Anterior cingulate cortex (tissue), 58 donors: ENCODE measurements at places on chromosomes 6 and 20.

DNA sequence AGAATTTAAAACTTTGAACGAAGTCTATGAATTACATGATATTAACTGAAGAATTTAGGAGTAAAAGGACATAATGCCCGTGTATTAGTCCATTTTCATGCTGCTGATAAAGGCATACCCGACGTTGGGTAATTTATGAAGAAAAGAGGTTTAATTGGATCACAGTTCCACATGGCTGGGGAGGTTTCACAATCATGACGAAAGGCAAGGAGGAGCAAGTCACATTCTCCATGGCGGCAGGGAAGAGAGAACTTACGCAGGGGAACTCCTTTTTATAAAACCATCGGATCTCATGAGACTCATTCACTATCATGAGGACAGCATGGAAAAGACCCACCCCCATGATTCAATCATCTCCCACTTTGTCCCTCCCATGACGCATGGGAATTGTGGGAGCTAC is 210.6 kb downstream of the CD83 start:
- DNase-seq: no peak

GRCh38 chr6:7895125-7895423 is 15.5 kb downstream of the TXNDC5 start:
- no peak for DNase-seq

- no peak for DNase-seq
Measured at GRCh38 chr6:148497257-148497656, 154.6 kb downstream of the SASH1 start.

DNA sequence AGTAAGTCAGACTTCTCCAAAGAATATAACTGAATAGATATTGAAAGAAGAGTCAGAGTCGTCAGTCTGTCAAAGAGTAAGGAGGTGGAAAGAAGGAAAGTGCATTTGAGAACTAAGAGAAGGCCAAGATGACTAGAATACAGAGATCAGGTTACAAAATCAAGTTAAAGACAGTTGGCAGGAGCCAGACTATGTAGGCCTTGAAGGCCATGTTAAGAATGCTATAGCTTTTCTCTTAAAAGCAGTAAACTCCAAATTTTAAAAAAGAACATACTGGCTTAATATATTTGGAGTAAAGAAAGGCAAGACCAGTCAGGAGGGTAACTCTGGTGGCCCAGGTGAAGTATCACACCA is 68.8 kb downstream of the IBTK start:
- no peak for DNase-seq

- DNase-seq: no peak
Measured at GRCh38 chr6:142867355-142867801, 77.6 kb downstream of the HIVEP2 start.

DNA sequence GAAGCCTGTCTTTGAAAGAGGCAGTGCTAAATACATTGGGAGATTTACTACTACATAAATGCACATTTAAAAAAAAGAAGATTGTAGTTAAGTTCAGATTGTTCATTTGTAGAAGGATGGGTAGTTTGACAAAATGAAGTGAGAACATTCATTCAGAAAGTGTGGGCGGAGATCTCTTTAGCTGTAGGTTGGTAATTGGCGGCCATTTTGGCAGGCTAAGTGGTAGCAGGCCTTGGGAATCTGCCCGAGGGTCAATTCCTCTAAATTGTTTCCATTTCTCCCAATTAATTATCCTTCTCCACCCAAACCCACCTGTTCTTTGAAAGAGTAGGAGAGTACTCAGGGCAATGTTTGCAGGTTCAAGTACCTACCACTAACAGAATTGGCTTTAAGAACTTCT is 17.9 kb downstream of the SOX4 start:
- no peak for DNase-seq

DNA sequence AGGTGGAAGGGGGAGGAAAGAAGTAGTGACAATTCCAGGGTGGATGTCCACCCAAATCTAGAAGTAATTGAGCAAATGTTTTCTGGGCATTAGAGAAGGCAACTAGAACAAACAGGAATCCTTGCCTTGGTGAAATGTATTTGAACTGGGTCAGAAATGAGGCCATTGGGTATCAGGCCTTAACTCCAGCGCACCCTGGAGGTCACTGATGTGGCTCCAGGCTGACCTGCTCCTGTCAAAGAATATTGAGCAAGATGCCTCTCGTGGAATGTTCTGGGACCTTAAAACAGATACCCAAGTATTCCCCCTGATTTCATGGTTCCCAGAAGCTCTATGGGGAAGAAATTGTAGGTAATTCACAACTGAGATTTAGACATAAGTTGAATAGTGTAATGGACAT is 6.9 kb downstream of the HLA-DPB1 start:
- DNase-seq: no peak

DNA sequence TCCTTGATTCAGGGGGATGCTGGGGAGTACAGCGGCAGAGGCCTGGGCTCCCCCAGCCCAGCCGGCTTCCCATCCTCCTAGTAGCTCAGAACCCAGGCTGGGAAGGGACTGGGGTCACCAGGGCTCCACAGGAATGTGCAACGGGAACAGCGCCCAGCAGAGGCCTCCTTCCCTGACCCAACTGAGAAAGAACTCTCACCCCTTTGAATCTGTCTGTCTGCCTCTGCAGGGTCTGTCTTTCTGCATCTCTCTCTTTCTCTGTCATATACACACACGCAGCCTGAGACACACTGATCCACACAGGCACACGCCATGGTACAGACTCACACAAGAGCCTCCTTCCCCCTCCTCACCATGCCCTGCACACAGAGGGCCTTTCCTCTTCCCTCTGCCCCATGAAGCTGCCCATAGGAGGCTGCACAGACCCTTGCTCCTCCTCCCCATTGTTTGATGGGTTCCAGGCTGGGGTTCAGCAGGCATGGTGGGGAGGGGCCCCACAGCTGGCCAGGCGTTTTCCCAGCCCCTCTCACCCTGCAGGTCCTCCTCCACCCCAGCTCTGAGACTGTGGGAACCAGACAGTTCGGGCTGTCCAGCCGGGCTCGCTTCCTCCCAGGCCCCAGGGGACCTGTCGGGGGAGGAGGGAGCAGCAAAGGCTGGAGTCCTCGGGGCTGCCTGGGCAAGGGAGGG is 2.8 kb downstream of the FOXS1 start:
- DNase-seq: no peak

DNA sequence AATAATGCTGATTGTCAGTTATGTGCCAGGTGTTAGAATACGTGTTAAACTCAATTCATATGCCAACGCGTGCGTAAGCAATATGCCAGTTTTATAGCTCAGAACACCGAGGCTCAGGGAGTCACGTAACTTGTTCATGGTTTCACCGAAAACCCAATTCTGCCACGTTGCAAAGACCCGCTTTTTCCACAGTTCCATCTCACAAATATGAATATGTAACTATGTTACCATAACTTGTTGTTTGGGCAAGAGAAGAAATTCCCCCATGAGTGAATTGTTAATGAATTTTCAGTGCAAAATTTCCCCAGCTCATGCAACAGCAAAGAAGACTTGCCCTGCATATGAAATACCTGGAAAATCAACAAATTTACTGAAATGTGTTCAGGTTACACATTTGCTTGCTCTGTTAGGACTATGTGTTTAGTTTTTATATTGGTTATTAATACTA is 30.1 kb downstream of the SF3B5 start:
- no peak for DNase-seq

DNA sequence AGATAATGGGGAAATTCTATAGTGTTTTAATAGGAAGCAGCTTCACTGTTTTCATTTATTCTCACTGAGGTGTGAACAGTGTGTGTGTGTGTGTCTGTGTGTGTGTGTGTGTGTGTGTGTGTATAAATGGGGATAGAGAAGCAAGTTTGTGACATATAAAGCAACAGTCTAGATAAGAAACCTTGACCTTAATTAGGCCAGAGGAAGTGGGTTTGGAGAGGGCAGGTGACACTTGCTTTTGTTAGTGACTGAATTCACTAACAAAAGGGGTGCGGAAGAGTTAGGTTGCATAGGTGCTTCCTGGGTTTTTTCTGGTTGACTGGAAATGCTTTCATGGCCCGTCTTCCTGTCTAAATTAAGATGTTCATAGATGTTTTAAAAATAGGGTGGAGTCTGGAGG is 515.7 kb upstream of the FLRT3 start:
- DNase-seq: no peak

- DNase-seq: no peak
Measured at GRCh38 chr6:160048471-160048870, 73.1 kb upstream of the SLC22A1 start.

- no peak for DNase-seq
Measured at GRCh38 chr20:46987001-46987400, 92.4 kb downstream of the EYA2 start.

DNA sequence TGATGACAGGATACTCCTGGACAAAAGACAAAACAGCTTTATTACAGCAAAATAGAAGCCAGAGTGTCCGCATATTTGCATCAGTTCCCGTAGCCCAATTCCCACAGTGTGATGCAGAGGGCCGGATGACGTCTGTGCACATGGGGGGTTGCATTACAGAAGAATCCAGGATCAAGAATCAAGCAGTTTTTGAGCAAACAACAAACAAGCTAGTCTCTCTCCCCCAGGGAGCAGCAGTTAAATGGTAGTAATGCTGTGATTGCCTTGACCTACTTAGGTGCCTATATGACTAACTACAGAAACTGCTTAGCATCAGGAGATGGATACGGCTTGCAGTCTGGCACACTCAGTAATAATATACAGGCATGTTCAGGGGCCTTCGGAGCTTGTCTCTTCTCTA is 3.2 kb upstream of the SDHAF4 start:
- DNase-seq: no peak

DNA sequence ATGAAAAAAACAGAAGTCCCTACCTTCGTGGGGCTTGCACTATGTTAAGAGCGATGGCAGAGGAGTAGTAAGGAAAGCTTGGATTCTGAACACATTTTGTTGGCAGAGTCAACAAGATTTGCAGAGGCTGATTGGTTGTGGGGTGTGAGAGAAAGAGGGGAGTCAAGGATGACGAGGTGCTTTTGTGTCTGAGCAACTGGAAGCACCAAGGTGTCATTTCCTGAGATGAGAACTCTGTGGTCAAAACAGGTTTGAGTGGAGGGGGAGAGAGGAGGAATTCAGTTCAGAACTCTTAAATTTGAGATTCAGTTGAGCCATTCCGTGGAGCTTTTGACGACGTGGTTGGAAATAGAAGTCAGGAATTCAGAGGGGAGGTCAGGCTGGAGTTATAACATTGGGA is 3.5 kb downstream of the OCSTAMP start:
- DNase-seq: no peak

DNA sequence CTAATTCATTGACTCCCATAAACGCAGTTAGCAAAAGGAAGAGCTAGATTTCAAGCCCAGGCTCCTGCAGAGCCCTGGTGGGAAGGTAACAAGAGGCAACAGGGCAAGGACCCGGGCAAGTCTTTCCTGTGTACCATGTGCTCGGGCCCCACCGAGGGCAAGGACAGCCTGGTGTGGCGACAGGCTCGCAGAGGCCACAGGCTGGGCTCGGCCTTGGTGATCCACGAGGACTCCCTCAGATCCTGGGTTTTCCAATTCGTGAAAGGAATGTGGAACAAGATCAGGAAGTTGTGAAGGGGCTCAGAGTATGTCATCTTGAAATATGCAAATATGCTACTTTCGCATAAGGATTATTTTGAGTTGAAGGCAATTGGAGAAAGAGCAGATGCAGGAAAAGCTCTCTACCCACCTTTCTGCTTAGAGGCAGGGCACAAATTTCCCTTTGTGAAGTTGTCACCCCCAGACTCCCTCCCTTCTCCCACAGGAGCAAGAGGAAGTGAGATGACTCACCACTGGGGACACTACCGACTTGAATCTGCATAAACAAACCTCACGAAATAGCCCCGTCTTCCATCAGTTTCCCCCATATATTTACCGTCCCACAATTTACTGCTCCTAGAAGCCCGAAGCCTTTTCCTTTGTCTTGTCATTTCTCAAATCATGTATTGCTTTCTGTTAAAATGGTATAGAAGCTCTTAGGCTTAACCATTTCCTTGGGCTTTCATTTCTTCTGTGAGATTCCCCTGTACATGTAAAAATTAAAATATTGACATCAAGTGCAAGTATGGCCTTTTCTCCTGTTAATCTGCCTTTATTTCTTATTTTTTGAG is 79.0 kb downstream of the PSMG4 start:
- no peak for DNase-seq

- no peak for DNase-seq
Measured at GRCh38 chr20:44728801-44729443, 13.8 kb downstream of the CCN5 start.

GRCh38 chr6:128516514-128516898 is 3.9 kb downstream of the PTPRK start:
- DNase-seq: no peak

GRCh38 chr20:12977328-12978125 is 31.2 kb upstream of the SPTLC3 start:
- no peak for DNase-seq

GRCh38 chr6:4778086-4778485 is 1.9 kb downstream of the CDYL start:
- DNase-seq: no peak
